A549 treated with ZK216348 at 1 μM for 4 hours (cell line): ENCODE measurements at places on chromosomes 5 and 9. TPM values are rescaled to one million over a fixed set of nuclear protein-coding genes. Genes with fewer than 3 reads are reported as not detected.

The DDX4 gene
- not detected in 5 replicates for total RNA-seq

The RNF183 gene
- total RNA-seq = not detected in 5 replicates

The TLX3 gene
- not detected in 5 replicates for total RNA-seq

The ZDHHC11B gene
- total RNA-seq = 1.1 to 1.8 TPM (median 1.5 TPM) in 5 replicates

The PCAT7 gene
- total RNA-seq = 0.41 to 1.1 TPM (median 0.94 TPM) in 5 replicates

The THBS4 gene
- 0.14 to 0.19 TPM in 2 of 5 replicates, not detected in the others for total RNA-seq

The PDE6A gene
- 0.19 to 0.38 TPM (median 0.25 TPM) in 5 replicates for total RNA-seq

The DBH gene
- total RNA-seq = not detected in 5 replicates

The CTSV gene
- 11.7 to 13.9 TPM (median 12.8 TPM) in 5 replicates for total RNA-seq

The ZDHHC11 gene
- total RNA-seq = 11.9 to 21.0 TPM (median 19.8 TPM) in 5 replicates

The IRX1 gene
- not detected in 5 replicates for total RNA-seq

The STK32A gene
- 0.20 to 0.74 TPM (median 0.29 TPM) in 5 replicates for total RNA-seq

The ORM2 gene
- not detected in 5 replicates for total RNA-seq

The CFAP157 gene
- total RNA-seq = 0.09 TPM in 1 of 5 replicates, not detected in the others

The LTC4S gene
- total RNA-seq = 0.63 TPM in 1 of 5 replicates, not detected in the others

The RNF224 gene
- total RNA-seq = 0.13 to 0.58 TPM (median 0.39 TPM) in 4 of 5 replicates, not detected in the other

The SPINK6 gene
- 0.52 to 1.7 TPM (median 0.65 TPM) in 3 of 5 replicates, not detected in the others for total RNA-seq

The PHPT1 gene
- total RNA-seq = 223 to 317 TPM (median 282 TPM) in 5 replicates

The SLC22A4 gene
- 2.9 to 5.7 TPM (median 4.5 TPM) in 5 replicates for total RNA-seq

The LRRC19 gene
- total RNA-seq = not detected in 5 replicates

The SPIN1 gene
- 23.7 to 44.0 TPM (median 38.6 TPM) in 5 replicates for total RNA-seq

The CD74 gene
- total RNA-seq = not detected in 5 replicates

The C1QTNF3 gene
- 0.09 to 0.33 TPM (median 0.13 TPM) in 4 of 5 replicates, not detected in the other for total RNA-seq

The LIFR gene
- total RNA-seq = 3.1 to 8.2 TPM (median 6.1 TPM) in 5 replicates

The MED7 gene
- total RNA-seq = 14.9 to 27.2 TPM (median 15.7 TPM) in 5 replicates

The CDH18 gene
- not detected in 5 replicates for total RNA-seq

The ANKRD34B gene
- total RNA-seq = 0.06 to 0.31 TPM (median 0.25 TPM) in 4 of 5 replicates, not detected in the other

The RNF38 gene
- total RNA-seq = 5.0 to 10.4 TPM (median 9.2 TPM) in 5 replicates

The TMEM174 gene
- not detected in 5 replicates for total RNA-seq

The FGD3 gene
- total RNA-seq = 0.13 to 0.36 TPM (median 0.17 TPM) in 5 replicates

The CHSY3 gene
- 0.09 to 0.40 TPM (median 0.11 TPM) in 4 of 5 replicates, not detected in the other for total RNA-seq

The TEX48 gene
- total RNA-seq = not detected in 5 replicates

The APBA1 gene
- 0.12 to 1.1 TPM (median 0.16 TPM) in 5 replicates for total RNA-seq

The SAXO1 gene
- total RNA-seq = not detected in 5 replicates

The NMUR2 gene
- total RNA-seq = 0.11 to 0.13 TPM (median 0.11 TPM) in 4 of 5 replicates, not detected in the other

The DRD1 gene
- total RNA-seq = 0.09 to 0.59 TPM (median 0.24 TPM) in 5 replicates

The RORB gene
- total RNA-seq = not detected in 5 replicates

The FAF2 gene
- 44.2 to 53.4 TPM (median 47.5 TPM) in 5 replicates for total RNA-seq

The ACOT12 gene
- total RNA-seq = not detected in 5 replicates

The PRR16 gene
- total RNA-seq = not detected in 5 replicates

The UBE2QL1 gene
- 0.13 to 0.30 TPM (median 0.27 TPM) in 5 replicates for total RNA-seq

The ALDOB gene
- not detected in 5 replicates for total RNA-seq

The CCDC127 gene
- 5.7 to 6.6 TPM (median 6.3 TPM) in 5 replicates for total RNA-seq

The OR1J2 gene
- total RNA-seq = not detected in 5 replicates

The MINAR2 gene
- not detected in 5 replicates for total RNA-seq

The BARHL1 gene
- total RNA-seq = not detected in 5 replicates

The SLC36A2 gene
- total RNA-seq = not detected in 5 replicates

The ARAP3 gene
- 2.2 to 5.9 TPM (median 4.8 TPM) in 5 replicates for total RNA-seq

The ISL1 gene
- 0.08 TPM in 2 of 5 replicates, not detected in the others for total RNA-seq

The NSG2 gene
- not detected in 5 replicates for total RNA-seq
